ENCODE measurements at places on chromosomes 6 and 20. TPM values are rescaled to one million over a fixed set of nuclear protein-coding genes. Genes with fewer than 3 reads are reported as not detected.

LAMP5 gene
- total RNA-seq, result 0.86 TPM

GSTA4 gene
- 46.4 TPM for total RNA-seq

TCF21 gene
- not detected for total RNA-seq

HAO1 gene
- total RNA-seq, result not detected

SIRPD gene
- not detected for total RNA-seq

GRIK2 gene
- 10.8 TPM for total RNA-seq

PSORS1C2 gene
- not detected for total RNA-seq

GABRR1 gene
- total RNA-seq, result not detected

FAM83C gene
- total RNA-seq, result not detected

TAGAP gene
- total RNA-seq, result not detected

- peak overlapping the region; percentile 81 for H3K4me3 ChIP-seq
- no peaks in the 10 kb centered on the region for H3K36me3 ChIP-seq
Observed at GRCh38 chr6:21663966-21664313, 70.4 kb downstream of the SOX4 start.

DNA sequence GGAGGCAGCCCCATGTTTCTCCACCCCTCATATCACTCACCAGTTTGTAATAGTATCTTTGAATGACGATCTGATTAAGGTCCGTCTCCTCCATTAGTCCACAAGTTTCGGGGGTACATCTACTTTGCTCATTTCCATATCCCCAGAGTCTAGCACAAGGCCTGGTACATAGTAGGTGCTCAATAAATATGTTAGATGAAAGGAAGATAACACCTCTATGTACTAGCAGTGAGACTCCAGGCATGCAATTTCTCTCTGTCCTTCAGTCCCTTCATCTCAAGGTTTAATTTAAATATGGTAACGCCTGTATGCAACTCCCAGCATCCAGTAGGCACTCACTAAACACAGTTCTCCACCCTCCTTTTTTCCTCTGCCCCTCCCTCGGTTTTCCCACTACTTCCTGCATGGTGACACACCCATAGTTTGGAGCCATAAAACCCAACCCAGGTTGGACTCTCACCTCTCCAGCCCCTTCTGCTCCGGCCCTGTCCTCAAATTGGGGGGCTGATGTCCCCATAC lies 461 bp upstream of the HNF4A start:
- no peak overlapping the region for H3K27ac ChIP-seq
- no peaks in the 10 kb centered on the region for H3K4me1 ChIP-seq
- peaks cover 37% of the 10 kb centered on the region for H3K27me3 ChIP-seq
- no peaks in the 10 kb centered on the region for H3K36me3 ChIP-seq
- H3K4me3 ChIP-seq, result no peak overlapping the region

DNA sequence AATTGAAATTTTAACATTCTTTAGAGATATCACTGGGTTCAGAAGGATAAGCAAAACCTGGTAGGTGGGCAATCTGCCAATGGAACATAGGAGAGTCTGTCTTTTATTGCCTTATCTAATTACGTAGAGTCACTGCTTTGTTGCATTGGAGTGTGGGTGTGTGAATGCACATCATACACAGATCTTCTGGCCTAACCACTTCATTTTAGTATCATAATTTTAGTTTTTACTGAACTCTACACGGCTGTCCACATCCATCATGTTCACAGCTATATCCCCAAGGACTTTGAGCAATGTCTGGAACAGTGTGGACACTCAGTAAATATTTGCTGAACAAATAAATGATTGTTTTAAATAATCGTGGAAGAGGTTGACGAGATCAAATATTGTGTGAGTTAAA lies 104.6 kb upstream of the AKIRIN2 start:
- no peak for DNase-seq
- H3K36me3 ChIP-seq, result no peaks in the 10 kb centered on the region
- no peaks in the 10 kb centered on the region for H3K4me1 ChIP-seq
- no peak overlapping the region for H3K4me3 ChIP-seq
- H3K27ac ChIP-seq, result no peak overlapping the region

DNA sequence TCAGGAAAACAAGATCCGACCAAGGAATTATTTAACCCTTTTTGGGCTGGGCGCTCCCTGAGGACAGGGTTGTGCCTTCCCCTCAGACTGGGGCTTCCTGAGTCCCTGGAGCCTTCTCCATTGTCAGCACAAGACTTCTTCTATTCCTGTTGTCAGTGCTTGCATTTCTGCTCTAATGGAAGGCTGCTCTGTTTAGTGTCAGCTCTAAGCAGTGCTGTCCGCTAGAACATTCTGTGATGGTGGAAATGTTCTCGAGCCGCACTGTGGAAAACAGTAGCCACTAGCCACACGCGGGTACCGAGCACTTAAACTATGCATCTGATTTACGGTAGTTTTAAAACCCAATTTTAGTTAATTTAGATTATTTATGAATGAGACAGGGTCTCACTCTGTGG lies 64.0 kb downstream of the VEGFA start:
- H3K4me1 ChIP-seq, result peaks cover 7% of the 10 kb centered on the region
- H3K27ac ChIP-seq, result no peak overlapping the region
- DNase-seq, result no peak
- H3K36me3 ChIP-seq, result no peaks in the 10 kb centered on the region

- no peaks in the 10 kb centered on the region for H3K27me3 ChIP-seq
- no peak for DNase-seq
- peak overlapping the region; percentile 88 for H3K27ac ChIP-seq
- peak overlapping the region; percentile 47 for H3K4me3 ChIP-seq
- H3K36me3 ChIP-seq, result peaks cover 15% of the 10 kb centered on the region
- peaks cover 61% of the 10 kb centered on the region for H3K4me1 ChIP-seq
Observed at GRCh38 chr6:1618311-1619097, 8.8 kb downstream of the FOXC1 start.

DNA sequence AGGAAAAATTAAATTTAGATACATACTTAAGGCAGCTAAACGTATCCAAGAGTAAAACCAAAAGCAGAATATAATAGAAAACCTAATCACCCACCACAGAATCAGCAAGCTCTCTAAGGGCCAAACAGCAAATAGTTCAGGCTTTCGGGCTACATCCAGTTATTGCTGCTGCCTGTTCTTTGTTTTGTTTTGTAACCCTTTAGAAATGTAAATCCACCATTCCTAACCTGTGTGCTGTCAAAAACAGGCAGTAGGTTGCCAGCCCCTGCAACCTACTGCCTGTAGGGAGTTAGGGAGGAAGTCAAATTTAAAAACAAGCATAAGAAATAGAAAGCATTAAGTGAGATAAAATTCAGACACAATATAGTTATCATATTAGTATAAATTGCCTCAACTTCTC lies 225.9 kb downstream of the PTPRT start:
- H3K36me3 ChIP-seq, result no peaks in the 10 kb centered on the region
- no peaks in the 10 kb centered on the region for H3K27me3 ChIP-seq
- no peak for DNase-seq
- H3K27ac ChIP-seq, result no peak overlapping the region
- no peak overlapping the region for H3K4me3 ChIP-seq
- no peaks in the 10 kb centered on the region for H3K4me1 ChIP-seq

DNA sequence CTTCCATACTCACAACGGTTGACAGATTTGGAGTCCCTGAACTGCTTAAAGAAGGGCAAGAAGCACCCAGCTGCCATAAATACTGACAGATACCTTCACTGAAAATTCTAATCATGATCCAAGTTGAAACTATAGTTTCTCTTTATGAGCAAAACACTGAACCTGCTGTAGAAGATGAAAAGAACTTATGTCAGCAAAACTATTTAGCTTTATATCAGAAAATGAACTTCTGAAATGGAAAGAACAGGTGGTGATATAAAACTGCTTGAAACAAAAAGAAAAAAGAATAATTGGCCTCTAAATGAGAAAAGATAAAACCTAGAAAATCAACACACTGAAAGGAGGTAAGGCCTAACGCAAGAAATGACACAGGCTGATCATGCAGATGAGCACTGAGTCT lies 72.4 kb downstream of the HACE1 start:
- H3K4me3 ChIP-seq, result no peak overlapping the region
- DNase-seq, result no peak
- no peaks in the 10 kb centered on the region for H3K27me3 ChIP-seq

- no peaks in the 10 kb centered on the region for H3K27me3 ChIP-seq
- H3K36me3 ChIP-seq, result no peaks in the 10 kb centered on the region
- peak overlapping the region; percentile 87 for H3K27ac ChIP-seq
Observed at GRCh38 chr20:6704132-6704861, 63.2 kb upstream of the BMP2 start.

- H3K4me3 ChIP-seq, result no peak overlapping the region
- DNase-seq, result no peak
- H3K4me1 ChIP-seq, result no peaks in the 10 kb centered on the region
Observed at GRCh38 chr20:20103486-20103885, 51.2 kb downstream of the CFAP61 start.

GRCh38 chr20:24952376-24953208 lies 3.5 kb downstream of the CST7 start:
- no peak overlapping the region for H3K27ac ChIP-seq
- no peak overlapping the region for H3K4me3 ChIP-seq
- DNase-seq, result peak; percentile 83

- H3K4me3 ChIP-seq, result peak overlapping the region; percentile 65
- DNase-seq, result peak; percentile 89
- H3K27ac ChIP-seq, result no peak overlapping the region
- H3K36me3 ChIP-seq, result peaks cover 16% of the 10 kb centered on the region
Observed at GRCh38 chr20:32456869-32457478, 98.8 kb downstream of the ASXL1 start.

DNA sequence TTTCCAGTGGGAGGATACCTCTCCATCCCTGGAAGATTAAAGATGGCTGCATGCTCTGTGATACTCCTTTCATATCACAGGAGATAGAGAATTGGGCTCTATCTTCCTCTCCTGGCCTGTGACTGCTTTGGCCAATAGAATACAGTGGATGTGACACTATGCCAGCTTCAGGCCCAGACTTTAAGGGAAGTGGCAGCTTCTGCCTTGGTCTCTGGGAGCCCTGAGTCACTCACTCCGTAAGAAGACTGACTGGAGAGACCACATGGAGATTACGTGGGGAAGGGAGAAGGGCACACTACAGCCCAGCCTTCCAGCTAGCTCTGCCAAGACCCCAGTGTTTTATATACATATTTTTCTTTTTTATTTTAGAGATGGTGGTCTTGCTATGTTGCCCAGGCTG lies 10.4 kb upstream of the MMP9 start:
- DNase-seq, result no peak
- H3K4me3 ChIP-seq, result no peak overlapping the region
- no peak overlapping the region for H3K27ac ChIP-seq
- H3K4me1 ChIP-seq, result peaks cover 5% of the 10 kb centered on the region

DNA sequence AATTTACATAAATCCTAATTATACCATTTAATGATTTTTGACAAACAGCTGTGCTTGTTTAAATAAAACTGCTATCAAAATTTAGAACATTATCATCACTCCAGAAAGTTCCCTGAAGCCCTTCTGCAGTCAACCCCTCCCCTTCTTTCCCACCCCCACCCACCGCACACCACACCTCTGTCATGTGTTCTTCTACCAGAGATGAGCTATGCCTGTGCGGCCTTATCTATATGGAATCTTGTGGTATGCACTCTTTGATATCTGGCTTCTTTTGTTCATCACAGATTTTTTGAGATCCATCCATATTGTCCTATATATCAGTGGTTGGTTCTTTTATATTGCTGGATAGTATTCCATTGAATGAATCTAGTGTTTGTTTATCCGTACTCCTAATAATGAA lies 7.2 kb downstream of the MYLIP start:
- DNase-seq, result no peak
- peak overlapping the region; percentile 78 for H3K27ac ChIP-seq
- peaks cover 95% of the 10 kb centered on the region for H3K4me1 ChIP-seq
- no peaks in the 10 kb centered on the region for H3K27me3 ChIP-seq
